ENCODE measurements at places on chromosomes 6 and 20.

DNA sequence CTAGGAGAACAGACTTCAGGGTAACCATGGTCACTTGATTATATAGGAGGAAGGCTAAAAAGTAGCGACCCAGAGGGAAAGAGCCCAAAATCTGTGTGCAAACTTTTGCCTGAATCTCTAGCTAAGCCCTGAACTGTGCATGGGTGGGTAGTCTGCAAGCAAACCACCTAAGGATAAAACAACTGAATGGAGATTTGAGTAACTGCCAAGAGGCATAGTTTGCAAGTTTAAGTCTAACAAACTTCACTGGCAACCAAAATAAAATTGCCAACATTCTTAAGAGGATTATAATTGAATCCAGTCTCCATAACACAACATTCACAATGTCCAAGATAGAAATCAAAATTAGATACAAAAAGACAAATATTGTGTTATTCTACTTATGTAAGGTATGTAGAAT lies 192.0 kb upstream of the PLN start:
- no peak overlapping the region for H3K4me3 ChIP-seq
- H3K27me3 ChIP-seq: no peaks in the 10 kb centered on the region
- no peaks in the 10 kb centered on the region for H3K4me1 ChIP-seq
- H3K36me3 ChIP-seq: no peaks in the 10 kb centered on the region
- H3K27ac ChIP-seq: no peak overlapping the region

DNA sequence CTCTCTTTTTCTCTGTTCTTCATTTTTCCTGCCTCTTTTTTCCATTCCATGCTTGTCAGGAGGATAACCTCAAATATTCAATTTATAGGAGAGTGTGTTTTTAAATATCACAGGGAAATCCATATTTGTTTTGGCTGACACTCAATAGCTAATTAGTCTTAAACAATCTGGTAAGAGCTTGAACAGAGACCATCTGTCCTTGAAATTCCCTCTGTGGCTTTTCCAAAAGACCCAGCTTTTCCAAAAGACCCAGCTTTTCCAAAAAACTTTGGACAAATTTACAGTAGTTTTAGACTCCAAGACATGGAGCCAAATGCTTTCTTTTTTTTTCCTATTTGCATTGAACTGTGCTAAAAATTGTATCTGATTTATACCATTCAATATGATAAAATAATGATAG lies 127.4 kb upstream of the FAM83B start:
- H3K36me3 ChIP-seq: no peaks in the 10 kb centered on the region
- no peak overlapping the region for H3K4me3 ChIP-seq
- DNase-seq: no peak
- H3K27me3 ChIP-seq: no peaks in the 10 kb centered on the region
- H3K4me1 ChIP-seq: no peaks in the 10 kb centered on the region

GRCh38 chr6:32244270-32244669 lies 20.4 kb upstream of the NOTCH4 start:
- H3K4me3 ChIP-seq: no peak overlapping the region
- DNase-seq: no peak
- H3K27ac ChIP-seq: no peak overlapping the region
- H3K4me1 ChIP-seq: peaks cover 5% of the 10 kb centered on the region
- no peaks in the 10 kb centered on the region for H3K36me3 ChIP-seq

DNA sequence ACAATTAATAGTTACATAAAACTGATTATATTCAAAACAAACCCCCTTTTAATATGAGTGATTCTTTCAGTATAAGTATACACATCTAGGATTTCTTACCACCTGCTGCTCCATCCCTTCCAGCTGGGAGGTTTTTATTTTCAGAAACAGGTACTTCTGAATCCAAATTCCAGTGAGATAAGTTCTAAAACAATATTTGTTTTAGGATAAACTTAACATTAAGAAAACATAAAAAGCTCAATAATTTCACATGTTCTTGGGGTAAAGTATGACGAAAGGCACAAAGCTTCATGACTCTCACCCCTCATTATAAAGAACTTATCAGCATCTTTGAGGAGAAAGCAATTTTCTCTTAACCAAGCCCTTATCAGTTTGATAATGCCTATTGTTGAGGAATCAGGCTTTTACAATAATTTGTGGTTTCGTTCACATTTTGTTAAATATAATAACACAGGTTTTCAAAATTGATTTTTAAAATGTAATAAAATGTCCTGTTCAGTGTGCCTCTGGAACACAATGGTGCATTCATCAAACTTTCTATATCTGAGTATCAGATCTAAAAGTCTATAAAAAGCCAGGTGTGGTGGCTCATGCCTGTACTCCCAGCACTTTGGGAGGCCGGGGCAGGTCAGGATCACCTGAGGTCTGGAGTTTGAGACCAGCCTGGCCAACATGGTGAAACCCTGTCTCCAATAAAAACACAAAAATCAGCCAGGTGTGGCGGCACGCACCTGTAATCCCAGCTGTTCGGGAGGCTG lies 4.3 kb downstream of the FAM217A start:
- no peaks in the 10 kb centered on the region for H3K36me3 ChIP-seq
- DNase-seq: no peak
- no peak overlapping the region for H3K27ac ChIP-seq
- no peaks in the 10 kb centered on the region for H3K27me3 ChIP-seq
- H3K4me3 ChIP-seq: no peak overlapping the region
- no peaks in the 10 kb centered on the region for H3K4me1 ChIP-seq

DNA sequence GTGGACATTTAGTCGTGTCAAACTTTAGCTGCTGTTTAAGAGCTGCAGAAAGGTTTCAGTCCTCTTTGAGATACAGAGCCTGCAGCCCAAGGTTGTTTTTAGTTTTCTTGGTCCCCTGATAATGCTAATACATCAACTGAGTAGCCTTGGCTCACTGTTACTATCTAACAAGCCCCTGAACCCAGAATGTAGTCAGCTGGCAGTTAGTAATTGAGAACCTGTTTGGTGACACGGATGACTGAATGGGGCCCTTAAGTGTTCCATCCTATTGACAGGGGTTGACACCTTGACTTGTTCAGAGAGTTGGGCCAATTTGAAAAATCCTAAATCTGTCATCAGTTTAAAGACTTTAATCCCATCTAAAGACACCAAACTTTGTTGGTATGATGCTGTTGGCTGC lies 2.8 kb downstream of the RTN4IP1 start:
- H3K36me3 ChIP-seq: no peaks in the 10 kb centered on the region
- no peak overlapping the region for H3K4me3 ChIP-seq
- DNase-seq: no peak
- H3K4me1 ChIP-seq: peaks cover 7% of the 10 kb centered on the region
- no peaks in the 10 kb centered on the region for H3K27me3 ChIP-seq

DNA sequence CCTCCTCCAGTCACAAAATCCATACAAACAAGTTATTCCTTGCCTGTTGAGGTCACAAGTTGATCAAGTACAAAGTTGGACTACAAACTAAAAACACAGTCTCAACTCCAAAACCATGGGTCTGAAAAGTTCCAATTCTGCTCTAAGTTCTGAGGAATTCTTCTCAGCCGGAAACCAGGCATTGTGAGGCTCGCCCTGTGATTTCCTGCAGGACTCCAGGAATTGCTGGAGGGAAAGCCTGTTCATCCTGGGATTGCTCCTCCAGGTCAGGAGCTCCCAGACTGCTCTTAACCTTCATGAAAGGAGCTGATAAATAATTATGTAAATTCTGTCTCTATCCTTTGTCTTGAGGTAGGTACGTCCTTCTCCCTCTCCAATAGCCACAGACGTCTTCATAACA lies 8.5 kb downstream of the TRAM2 start:
- no peak overlapping the region for H3K27ac ChIP-seq
- H3K27me3 ChIP-seq: no peaks in the 10 kb centered on the region
- no peak overlapping the region for H3K4me3 ChIP-seq
- H3K36me3 ChIP-seq: no peaks in the 10 kb centered on the region
- peaks cover 8% of the 10 kb centered on the region for H3K4me1 ChIP-seq

GRCh38 chr6:9527679-9528286 lies 887.1 kb downstream of the TFAP2A start:
- H3K4me1 ChIP-seq: no peaks in the 10 kb centered on the region
- no peak overlapping the region for H3K27ac ChIP-seq
- no peak for DNase-seq
- H3K36me3 ChIP-seq: no peaks in the 10 kb centered on the region

DNA sequence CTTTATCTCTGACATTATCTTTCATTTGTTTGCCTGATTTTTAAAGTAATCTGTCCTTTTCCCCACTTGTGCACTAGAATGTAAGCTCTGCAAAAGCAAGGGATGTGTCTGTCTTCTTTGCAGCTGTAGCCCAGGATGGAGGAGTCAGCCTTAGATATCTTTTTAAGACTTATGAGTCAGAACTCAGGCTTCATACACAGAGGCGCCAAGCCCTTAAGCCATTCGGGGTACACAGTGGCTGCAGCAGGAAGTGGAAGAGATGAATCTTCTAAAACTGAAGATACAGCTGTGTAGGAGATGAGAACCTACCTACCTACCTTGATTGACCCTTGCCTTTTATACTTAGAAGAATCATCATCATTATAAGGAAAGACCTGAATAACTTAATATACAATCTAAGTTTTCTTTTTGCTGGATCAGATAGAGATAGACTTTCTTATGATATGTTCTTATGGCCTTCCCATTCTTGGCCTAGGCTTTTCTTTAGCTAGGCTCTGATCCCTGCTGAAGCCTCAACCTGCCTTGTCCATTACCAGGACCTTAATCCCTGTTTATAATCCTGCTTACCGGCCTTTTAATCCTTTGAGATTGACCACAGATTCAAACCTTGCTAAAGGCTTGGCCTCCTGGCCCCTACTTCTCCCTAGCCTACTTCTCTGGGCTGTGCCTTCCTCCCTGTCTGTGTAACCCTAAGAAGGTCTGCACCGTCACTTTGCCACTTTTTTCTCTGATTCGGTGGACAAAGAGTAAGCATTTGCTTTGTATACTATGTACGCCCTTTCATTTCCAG lies 304.5 kb downstream of the PRL start:
- no peaks in the 10 kb centered on the region for H3K27me3 ChIP-seq
- no peak overlapping the region for H3K4me3 ChIP-seq
- no peaks in the 10 kb centered on the region for H3K36me3 ChIP-seq
- H3K27ac ChIP-seq: no peak overlapping the region
- no peaks in the 10 kb centered on the region for H3K4me1 ChIP-seq

GRCh38 chr6:132443206-132443605 lies 41.9 kb upstream of the MOXD1 start:
- H3K27ac ChIP-seq: no peak overlapping the region
- no peaks in the 10 kb centered on the region for H3K4me1 ChIP-seq
- no peak overlapping the region for H3K4me3 ChIP-seq
- no peak for DNase-seq

DNA sequence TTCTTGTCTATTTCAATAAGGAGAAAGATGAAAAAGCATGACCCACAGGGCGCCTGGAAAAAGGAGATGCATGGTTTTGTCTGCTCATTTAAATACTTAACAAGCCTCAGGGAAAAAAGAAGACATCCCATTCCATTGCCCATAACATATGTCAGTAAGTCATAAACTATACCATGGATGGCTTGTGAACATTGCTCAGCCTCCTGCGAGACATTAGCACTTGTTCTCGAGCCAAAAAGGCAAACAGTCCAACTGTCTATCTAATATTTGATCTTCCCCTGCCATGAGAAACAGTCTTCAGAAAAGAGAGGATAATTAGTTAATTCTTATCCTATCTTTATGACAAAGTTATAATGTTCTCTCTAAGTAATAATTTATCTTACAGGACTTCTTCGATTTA lies 527.4 kb downstream of the HACE1 start:
- H3K4me3 ChIP-seq: no peak overlapping the region
- no peak overlapping the region for H3K27ac ChIP-seq
- H3K4me1 ChIP-seq: no peaks in the 10 kb centered on the region
- H3K36me3 ChIP-seq: no peaks in the 10 kb centered on the region
- H3K27me3 ChIP-seq: no peaks in the 10 kb centered on the region

- H3K36me3 ChIP-seq: no peaks in the 10 kb centered on the region
- H3K27ac ChIP-seq: peak overlapping the region; percentile 77
- H3K4me1 ChIP-seq: peaks cover 53% of the 10 kb centered on the region
- H3K27me3 ChIP-seq: no peaks in the 10 kb centered on the region
- H3K4me3 ChIP-seq: peak overlapping the region; percentile 38
- DNase-seq: no peak
Observed at GRCh38 chr6:31558631-31559500, 11.5 kb downstream of the NFKBIL1 start.

- no peak for DNase-seq
- H3K36me3 ChIP-seq: no peaks in the 10 kb centered on the region
- H3K27ac ChIP-seq: no peak overlapping the region
- no peaks in the 10 kb centered on the region for H3K27me3 ChIP-seq
Observed at GRCh38 chr6:110399219-110400071, 15.9 kb downstream of the DDO start.

GRCh38 chr6:32074996-32075532 lies 34.1 kb downstream of the TNXB start:
- no peak overlapping the region for H3K27ac ChIP-seq
- H3K4me3 ChIP-seq: no peak overlapping the region

- no peak overlapping the region for H3K4me3 ChIP-seq
- DNase-seq: no peak
- H3K27me3 ChIP-seq: no peaks in the 10 kb centered on the region
- no peak overlapping the region for H3K27ac ChIP-seq
Observed at GRCh38 chr6:96276856-96277255, 244.8 kb upstream of the UFL1 start.

GRCh38 chr6:106141441-106142237 lies 55.5 kb downstream of the PRDM1 start:
- H3K4me1 ChIP-seq: peaks cover 15% of the 10 kb centered on the region
- no peaks in the 10 kb centered on the region for H3K36me3 ChIP-seq
- no peak for DNase-seq
- H3K4me3 ChIP-seq: peak overlapping the region; percentile 0

DNA sequence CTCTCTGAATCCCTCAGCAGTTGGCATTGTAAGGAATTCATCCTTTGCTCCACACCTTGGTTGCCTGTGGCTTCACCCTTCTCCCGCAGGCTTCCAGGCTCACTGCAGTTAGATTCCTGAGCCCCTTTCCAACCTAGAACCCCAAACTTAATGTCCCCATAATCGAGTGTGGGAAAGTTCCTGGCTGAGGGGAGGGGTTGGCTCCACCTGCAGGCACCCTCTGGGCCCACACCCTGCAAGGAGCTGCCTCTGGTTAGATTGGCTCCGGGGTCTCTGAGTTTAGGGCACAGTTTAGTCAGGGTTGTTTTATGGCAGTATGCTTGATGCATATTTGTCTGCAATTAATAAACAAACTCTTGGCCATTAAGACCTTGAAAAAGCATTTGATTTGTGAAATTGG lies 63.4 kb downstream of the MTHFD1L start:
- no peaks in the 10 kb centered on the region for H3K4me1 ChIP-seq
- no peaks in the 10 kb centered on the region for H3K27me3 ChIP-seq
- no peaks in the 10 kb centered on the region for H3K36me3 ChIP-seq
- DNase-seq: no peak

- no peak overlapping the region for H3K4me3 ChIP-seq
- no peak overlapping the region for H3K27ac ChIP-seq
- DNase-seq: no peak
- H3K36me3 ChIP-seq: no peaks in the 10 kb centered on the region
- no peaks in the 10 kb centered on the region for H3K4me1 ChIP-seq
Observed at GRCh38 chr20:13113731-13114130, 105.0 kb downstream of the SPTLC3 start.

GRCh38 chr20:37316116-37316774 lies 26.8 kb downstream of the MANBAL start:
- DNase-seq: no peak
- H3K27me3 ChIP-seq: no peaks in the 10 kb centered on the region
- no peaks in the 10 kb centered on the region for H3K4me1 ChIP-seq
- no peak overlapping the region for H3K4me3 ChIP-seq
